Chondrocyte (in vitro differentiated cells): ENCODE measurements at places on chromosomes 7 and 10.

- DNase-seq: no peak
- peaks cover 8% of the 10 kb centered on the region for H3K36me3 ChIP-seq
- no peak overlapping the region for H3K27ac ChIP-seq
- H3K27me3 ChIP-seq: no peaks in the 10 kb centered on the region
Measured at GRCh38 chr7:120964088-120964487, 13.5 kb downstream of the ING3 start.

- peak; percentile 56 for DNase-seq
- peaks cover 27% of the 10 kb centered on the region for H3K27me3 ChIP-seq
- H3K4me3 ChIP-seq: no peak overlapping the region
- no peaks in the 10 kb centered on the region for H3K4me1 ChIP-seq
- H3K36me3 ChIP-seq: no peaks in the 10 kb centered on the region
Measured at GRCh38 chr10:117184296-117184695, 13.0 kb upstream of the KCNK18 start.

GRCh38 chr10:114635797-114636550, 22.1 kb downstream of the ABLIM1 start:
- H3K4me1 ChIP-seq: peaks cover 58% of the 10 kb centered on the region
- H3K27me3 ChIP-seq: no peaks in the 10 kb centered on the region
- no peak overlapping the region for H3K27ac ChIP-seq
- H3K36me3 ChIP-seq: no peaks in the 10 kb centered on the region
- no peak overlapping the region for H3K4me3 ChIP-seq
- DNase-seq: no peak

DNA sequence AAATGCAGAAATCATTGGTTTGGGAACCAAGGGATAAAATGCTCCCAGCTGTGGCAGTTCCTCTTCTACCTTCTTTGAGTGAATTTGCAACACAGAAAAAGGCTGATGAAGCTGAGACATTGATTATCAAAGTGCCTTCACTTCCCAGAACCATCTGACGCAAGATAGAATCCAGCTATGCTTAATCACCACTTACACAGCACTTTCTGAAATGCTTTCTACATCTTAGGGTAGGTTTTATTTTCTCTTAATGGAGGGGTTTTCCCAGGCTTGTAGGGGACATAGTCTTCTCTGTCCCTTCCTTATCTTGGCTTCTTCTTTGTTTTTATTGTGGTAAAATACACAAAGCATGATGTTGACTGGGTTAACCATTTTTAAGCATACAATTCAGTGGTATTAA, 332.6 kb upstream of the ZNF32 start:
- H3K4me3 ChIP-seq: no peak overlapping the region
- H3K27ac ChIP-seq: no peak overlapping the region
- H3K36me3 ChIP-seq: no peaks in the 10 kb centered on the region
- DNase-seq: no peak
- no peaks in the 10 kb centered on the region for H3K27me3 ChIP-seq

DNA sequence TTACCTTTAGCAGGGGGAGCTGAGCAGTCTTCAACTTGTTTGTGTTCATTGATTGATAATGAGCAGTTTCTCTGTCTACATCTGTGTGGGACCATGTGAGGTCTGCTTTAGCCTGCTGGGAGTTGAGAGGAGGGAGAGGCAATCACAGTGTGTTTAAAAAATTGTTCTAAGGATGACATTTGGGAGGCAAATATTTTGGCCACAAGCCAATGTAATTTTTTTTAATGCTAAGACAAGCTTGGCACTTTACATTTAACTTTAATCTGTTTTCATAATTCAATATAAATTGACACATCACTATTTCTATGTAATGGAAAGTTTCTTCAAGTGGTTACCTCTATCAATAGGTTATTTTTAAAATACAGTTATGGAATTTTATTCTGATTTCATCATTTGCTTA, 55.9 kb upstream of the SEMA3A start:
- H3K27me3 ChIP-seq: no peaks in the 10 kb centered on the region
- no peaks in the 10 kb centered on the region for H3K36me3 ChIP-seq
- H3K4me1 ChIP-seq: peaks cover 16% of the 10 kb centered on the region

DNA sequence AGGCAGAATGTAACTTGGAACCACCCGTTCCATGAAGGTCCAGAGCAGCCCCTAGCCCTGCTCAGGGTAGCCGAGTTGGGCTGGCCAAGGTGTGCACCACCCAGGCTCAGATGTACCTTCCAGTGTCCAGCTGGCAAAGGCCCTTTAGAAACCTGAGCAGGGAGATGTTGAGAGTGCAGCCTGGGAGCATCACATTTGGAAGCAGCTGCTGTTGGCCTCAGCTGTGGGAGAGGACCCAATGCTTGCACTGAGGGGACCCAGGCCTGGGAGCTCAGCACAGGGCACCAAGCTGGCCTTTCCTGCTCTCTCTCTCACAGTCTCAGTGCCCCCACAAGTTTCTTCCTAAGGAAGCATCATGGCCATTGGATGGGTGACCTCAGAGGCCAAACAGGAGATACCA, 33.5 kb downstream of the ANXA8 start:
- no peak overlapping the region for H3K4me3 ChIP-seq
- H3K27ac ChIP-seq: no peak overlapping the region
- no peaks in the 10 kb centered on the region for H3K4me1 ChIP-seq
- peaks cover 5% of the 10 kb centered on the region for H3K36me3 ChIP-seq
- peaks cover 6% of the 10 kb centered on the region for H3K27me3 ChIP-seq

- no peak overlapping the region for H3K4me3 ChIP-seq
- no peaks in the 10 kb centered on the region for H3K36me3 ChIP-seq
- DNase-seq: no peak
- peaks cover 8% of the 10 kb centered on the region for H3K27me3 ChIP-seq
- H3K4me1 ChIP-seq: peaks cover 4% of the 10 kb centered on the region
- H3K27ac ChIP-seq: no peak overlapping the region
Measured at GRCh38 chr10:118953598-118954393, 75.7 kb upstream of the NANOS1 start.
